ENCODE measurements at places on chromosomes 7 and 10.

GRCh38 chr7:123751821-123752220, 3.0 kb upstream of the WASL start:
- no peak for DNase-seq

GRCh38 chr10:130427216-130427722, 291.1 kb downstream of the GLRX3 start:
- no peak for DNase-seq

GRCh38 chr10:79451046-79451699, 5.7 kb upstream of the ZCCHC24 start:
- no peak for DNase-seq

GRCh38 chr7:129774359-129774758, 162.8 kb downstream of the NRF1 start:
- DNase-seq, result no peak

DNA sequence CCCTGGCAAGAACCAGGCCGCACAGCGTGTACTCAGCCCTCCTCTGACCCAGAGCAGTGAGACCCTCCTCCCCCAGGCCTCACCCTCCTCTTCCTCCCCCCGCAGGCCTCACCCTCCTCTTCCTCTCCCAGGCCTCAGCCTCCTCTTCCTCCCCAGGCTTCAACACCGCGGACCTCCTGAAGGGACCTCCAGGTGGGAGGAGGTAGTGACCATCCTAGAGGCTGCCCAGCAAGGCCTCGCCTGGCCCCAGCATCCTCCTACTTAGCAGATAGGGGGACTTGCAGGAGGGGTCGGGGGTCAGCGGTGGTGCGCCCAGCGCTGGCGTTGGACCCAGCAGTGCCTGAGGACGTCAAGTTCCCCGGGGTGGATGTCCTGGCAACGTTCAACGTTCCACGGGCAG, 270.8 kb downstream of the ELFN1 start:
- DNase-seq, result no peak

DNA sequence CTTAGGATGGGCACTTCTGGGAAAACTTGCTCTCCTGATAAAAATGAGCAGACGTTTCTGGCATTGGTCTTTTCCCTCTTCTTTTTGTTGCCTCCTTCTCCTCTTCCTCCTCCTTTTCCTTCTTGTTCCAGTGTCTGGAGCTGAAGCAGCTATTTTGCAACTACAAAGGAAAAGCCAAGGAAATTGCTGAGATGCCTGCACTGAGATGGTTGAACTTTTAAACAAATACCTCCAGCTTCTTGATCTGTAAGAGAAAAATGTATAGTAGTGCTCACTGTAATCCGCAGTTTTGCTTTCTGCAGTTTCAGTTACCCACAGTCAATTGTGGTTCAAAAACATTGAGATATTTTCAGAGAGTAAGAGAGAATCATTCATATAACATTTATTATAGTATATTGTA, 7.5 kb upstream of the SND1 start:
- no peak for DNase-seq

DNA sequence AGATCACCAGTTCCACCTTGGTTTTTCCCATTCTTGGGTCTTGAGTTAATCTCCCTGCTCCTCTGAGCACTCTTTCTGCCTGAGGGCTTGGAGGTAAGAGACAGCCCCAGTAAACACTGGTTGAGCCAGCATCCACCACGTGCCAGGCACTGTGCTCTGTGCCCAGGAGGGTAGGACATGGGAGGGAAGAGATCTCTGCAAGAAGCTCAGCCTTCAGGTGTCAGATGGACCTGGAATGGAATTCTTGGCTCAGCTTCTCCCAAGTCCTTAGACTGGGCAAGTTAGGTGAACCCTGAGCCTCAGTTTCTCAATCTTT, 2.5 kb downstream of the ZYX start:
- DNase-seq, result no peak

DNA sequence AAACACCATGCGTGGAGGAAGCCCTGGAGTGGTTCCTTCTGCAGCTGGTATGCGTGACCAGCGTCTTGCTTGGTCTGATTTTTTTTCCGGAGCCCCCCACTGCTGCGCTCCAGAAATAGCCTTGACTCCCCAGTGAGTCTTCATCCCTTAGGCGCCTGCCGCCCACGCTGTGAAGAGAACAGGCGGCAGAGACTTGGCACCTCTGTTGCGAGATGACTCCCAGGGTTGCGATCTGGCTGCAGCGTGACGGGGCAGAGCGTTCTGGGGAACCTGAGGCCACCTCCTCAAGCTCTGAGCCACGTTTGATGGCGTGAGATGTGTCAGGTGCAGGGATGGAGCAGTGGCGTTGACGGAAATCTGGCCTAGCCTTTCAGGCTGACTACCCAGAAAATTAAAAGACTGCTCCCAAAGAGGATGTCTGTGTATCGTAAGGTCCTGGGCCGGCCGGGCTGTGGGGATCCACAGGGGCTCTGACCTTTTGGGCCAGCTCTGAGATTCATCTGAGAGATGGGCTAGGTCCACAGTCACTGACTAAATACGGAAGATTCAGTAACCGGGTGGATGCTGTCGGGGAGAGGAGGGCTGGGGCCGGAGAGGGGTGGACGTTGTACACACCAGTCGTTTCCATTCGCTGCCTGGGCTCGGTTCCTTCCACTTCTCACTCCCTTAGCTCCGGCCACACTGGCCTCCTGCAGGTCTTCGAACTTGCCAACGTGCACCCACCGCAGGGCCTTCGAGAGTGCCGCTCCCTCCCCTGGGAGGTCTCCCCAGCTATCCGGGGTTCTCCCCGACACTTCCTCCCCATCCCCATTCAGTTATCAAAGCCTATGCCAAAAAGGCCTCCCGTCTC, 33.8 kb downstream of the PFKFB3 start:
- DNase-seq, result no peak

DNA sequence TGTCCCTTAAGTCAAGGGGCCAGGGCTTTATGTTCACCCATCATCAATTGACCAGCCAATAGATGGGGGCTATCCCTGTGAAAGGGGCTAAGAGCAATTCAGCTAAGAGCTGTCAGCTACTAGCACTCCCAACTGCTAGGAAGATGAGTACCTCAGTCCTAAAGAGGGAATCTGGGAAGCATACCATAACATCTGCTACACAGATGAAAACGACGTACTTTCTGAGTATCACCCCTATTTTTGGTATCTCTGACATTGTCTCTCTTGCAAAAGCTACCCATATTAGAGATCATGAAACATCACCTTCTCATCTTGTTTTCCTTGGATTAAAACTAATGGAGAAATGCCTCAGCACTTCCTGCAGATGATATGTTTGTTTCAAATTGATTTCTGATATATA, 7.5 kb upstream of the SMNDC1 start:
- no peak for DNase-seq

- DNase-seq, result no peak
Observed at GRCh38 chr10:105070952-105071351, 429.9 kb downstream of the SORCS3 start.

DNA sequence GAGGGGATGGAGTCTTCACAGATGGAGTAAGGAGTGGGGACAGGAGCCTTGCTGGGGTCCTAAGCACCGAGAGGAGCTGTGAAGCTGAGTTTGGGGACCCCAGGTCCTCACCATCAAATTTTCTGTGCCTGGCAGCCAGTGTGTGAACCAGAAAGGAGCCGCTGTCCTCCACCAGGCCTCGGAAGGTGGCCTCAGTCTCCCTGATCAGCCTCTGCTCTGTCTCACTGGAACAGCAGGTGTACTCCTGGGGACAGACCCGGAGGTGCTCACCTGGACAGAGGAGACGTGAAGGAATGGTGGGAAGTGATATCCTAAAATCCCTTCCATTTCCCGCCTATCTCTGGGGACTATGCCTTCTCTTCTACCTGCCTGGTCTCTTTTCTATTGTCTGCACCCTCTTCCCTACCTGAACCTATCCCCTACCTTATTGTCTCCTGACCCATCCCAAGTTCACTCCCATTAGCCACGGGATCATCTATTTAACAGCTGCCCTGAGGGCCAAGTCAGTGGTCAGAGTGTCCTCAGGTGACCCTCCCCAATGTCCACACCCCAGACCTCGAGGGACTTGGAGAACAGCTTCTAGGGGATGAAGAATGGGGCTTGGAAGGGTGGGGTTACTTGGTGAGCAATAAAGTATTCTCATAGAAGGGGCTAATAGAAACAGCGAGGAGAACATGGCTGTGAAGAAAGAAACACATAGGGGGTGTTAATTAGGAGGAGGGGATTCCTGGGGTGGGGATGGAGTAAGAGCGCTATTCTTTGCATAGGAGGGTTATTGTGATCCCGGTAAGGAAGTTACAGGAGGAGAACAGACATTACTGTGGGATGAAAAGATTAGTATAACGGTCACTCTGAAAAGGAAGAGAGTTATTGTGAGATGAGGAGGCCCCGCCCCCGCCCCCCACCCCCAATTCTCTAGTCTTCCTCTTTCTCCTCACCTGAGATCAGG, 811 bp downstream of the GPC2 start:
- no peak for DNase-seq

DNA sequence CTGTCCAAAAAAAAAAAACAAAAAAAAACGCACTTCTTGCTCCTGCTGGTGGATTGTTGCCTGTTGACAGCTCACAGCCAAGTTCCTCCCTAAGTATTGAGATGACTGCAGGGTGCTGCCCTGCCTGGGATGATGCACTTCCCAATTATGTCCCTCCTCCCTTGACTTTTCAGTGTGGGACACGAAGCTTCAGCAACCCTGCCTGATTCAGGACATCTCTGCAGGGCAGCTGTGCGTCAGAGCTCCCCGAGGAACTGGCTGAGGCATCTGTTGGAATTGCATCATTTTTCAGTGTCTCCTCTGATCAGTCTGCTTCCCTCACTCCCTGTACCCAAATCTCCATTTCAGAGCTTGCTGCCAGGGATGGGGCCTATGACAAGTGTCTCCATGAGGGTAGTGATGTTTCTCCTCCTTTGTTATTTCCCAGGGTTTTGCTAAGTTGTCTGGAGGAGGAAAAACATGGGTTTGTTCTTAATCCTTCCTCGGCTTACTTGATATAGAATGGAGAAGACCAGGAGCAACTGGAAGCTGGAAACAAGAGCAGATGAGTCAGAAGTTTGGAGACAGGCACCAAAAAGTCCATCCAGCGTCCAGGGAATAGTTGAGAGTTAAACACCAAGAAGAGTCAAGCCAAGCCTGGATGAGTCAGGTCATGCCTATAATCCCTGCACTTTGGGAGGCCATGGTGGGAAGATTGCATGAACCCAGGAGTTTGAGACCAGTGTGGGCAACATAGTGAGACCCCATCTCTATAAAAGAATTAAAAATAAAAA, 355.1 kb downstream of the GALNT17 start:
- DNase-seq, result no peak

DNA sequence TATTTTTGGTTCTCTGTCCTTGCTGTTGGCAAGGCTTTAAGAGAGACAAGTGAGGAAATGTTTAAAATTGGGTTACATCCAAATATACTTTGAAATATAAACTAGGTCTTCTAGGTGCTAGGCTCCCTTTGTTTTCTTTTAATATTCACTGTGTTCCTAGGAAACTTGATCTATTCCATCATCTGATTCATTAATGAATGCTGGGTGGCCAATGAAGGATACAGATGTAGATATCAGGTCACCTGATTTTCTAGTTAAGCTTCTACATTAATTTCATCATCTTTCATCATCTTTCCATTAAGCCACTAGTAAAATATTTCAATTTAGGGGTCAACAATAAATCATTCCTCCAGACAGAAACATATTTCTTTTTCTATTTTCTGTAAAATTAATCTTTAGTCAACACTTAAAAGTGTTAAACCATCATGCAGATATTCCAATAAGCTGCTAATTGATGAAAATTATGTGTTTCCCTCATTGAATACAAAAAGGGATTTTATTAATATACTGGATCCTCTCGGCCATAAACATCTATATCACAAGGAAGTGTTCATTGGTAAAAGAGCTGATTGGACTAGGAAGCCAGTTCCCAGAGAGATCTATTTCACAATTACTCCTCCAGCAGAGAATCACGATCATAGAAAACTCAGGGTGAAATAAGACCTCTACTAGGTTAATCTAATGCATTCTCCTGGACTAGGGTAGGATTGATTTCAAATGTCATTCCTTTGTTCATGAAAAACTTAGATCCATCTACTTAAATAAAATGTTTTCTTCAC, 14.7 kb downstream of the HGF start:
- no peak for DNase-seq

GRCh38 chr10:23439452-23439960, 631 bp downstream of the OTUD1 start:
- DNase-seq, result no peak

DNA sequence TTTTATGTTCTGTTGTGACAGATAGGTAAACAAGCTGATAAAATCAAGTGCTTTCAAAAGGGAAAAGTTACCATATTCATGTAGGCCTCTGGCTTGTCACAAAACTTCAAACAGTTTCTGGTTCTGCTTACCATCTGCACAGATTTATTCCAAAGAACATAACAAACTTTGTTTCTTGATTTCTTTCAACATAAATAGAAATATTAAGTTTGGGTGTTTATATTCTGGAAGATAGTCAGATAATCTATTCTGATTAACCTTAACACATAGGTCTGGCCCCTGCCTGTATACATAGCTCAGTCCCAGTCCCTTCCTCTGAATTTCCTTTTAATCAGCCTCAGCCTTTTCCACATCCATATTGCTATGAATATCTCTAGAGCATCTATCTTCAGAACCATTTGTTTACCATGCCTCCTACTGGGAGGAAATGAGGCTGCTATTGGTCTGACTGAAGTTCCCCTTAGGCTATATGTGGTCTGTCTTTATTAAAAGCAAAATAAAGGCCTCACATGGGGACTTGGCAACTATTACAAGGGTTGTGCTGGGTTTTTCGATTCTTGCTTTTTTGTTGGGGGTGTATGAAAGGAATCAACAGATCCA, 319.0 kb downstream of the HPSE2 start:
- DNase-seq, result no peak

DNA sequence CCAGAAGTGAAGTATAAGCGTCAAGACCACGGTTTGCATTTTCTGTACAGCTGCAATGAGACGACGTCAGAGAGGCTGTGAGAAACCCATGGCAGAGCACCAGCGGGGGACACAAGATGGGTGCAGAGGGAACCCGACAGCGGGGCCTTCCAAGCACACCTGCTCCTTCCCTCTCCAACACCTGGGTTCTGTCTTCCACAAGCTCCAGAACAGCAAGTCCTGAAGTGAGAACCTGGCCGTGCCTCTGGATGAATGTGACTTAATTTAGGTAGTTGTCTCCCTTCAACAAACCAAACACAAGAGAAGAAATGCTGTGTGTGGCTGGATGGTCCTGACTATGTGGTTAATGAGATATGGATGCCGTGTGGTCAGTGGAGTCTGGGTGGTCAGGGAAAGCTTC, 76.1 kb downstream of the ADAM12 start:
- no peak for DNase-seq

DNA sequence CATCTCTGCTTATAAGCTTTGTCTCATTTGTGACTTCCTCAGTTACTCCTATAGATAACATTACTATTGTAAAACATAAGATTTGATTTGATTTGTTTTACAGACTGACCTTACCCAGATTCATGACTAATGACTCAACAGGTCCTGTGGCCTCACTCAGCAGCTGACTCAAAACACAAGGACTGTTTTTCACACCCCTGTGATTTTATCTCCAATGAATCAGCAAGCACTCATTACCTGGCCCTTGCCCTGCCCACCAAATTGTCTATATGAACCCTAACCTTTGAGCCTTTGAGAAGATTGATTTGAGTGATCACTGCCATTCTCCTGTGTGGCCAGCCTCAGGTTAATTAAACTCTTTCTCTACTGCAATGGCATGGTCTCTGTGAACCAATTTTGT, 1064.6 kb upstream of the LRRTM3 start:
- no peak for DNase-seq

- DNase-seq, result no peak
Observed at GRCh38 chr10:122244001-122244975, 26.8 kb upstream of the BTBD16 start.

Measured in CD4-positive, alpha-beta T cell treated with Interleukin-2 at 100 ng/mL for 4 hours (primary cell).